ENCODE measurements at places on chromosomes 3 and 15. TPM values are rescaled to one million over a fixed set of nuclear protein-coding genes. Genes with fewer than 3 reads are reported as not detected.

SMAD6 gene
- 0.01 TPM for polyA plus RNA-seq

PROS1 gene
- polyA plus RNA-seq = 1.5 TPM

CFAP91 gene
- not detected for polyA plus RNA-seq

LRRIQ4 gene
- polyA plus RNA-seq = not detected

ZNF501 gene
- 2.8 TPM for polyA plus RNA-seq

SKIL gene
- polyA plus RNA-seq = 10.6 TPM

C3orf22 gene
- polyA plus RNA-seq = not detected

GOLGA8M gene
- polyA plus RNA-seq = 0.05 TPM

COL6A5 gene
- polyA plus RNA-seq = not detected

CCR3 gene
- polyA plus RNA-seq = 0.16 TPM

CCDC13 gene
- polyA plus RNA-seq = 0.06 TPM

DCLK3 gene
- polyA plus RNA-seq = not detected

SLC15A2 gene
- polyA plus RNA-seq = 2.6 TPM

SI gene
- not detected for polyA plus RNA-seq

HGD gene
- polyA plus RNA-seq = not detected

SCN11A gene
- polyA plus RNA-seq = 0.01 TPM
